ENCODE measurements at places on chromosomes 16 and 17.

GRCh38 chr16:28863929-28864793, 518 bp downstream of the SH2B1 start:
- peak; percentile 35 for DNase-seq

DNA sequence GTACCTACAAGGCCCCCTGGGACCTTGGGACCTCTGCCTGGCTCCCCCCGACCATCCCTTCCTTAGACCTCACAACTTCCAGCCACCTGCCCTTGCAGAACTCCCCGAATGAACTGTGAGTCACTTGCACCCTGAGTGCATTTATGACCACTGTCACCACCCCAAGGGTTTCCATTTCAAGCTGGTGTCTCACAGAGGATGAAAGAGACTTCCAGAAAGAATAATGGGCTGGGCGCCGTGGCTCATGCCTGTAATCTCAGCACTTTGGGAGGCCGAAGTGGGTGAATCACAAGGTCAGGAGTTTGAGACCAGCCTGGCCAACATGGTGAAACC, 124.5 kb upstream of the CIBAR2 start:
- no peak for DNase-seq

- peak; percentile 87 for DNase-seq
These were observed 15.8 kb downstream of the TMC6 start for GRCh38 chr17:78112518-78113471.

- DNase-seq, result no peak
These were observed 194.3 kb downstream of the CCDC182 start for GRCh38 chr17:57550668-57551315.

GRCh38 chr16:56354746-56355145, 70.6 kb downstream of the AMFR start:
- DNase-seq, result no peak

DNA sequence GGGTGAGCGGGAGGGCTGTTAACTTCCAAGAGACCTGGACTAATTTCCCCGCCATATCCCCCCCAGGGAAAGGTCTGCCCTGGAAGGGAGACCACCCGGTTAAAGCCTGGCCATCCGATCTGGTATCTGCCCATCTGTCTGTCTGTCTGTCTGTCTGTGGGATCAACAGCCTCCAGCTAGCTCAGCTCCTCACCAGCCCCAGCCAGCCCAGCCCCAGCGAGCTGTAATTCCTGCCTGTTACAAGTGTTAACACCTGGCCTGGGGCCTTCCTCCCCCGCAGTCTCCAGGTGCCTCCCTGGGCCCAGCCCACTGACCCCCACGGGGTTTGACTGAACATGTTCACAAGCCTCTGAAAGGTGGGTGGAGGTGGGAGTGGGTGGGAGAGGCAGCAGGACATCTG, 4.0 kb downstream of the WNT3 start:
- DNase-seq, result no peak

GRCh38 chr16:22206842-22207714, 1.0 kb downstream of the EEF2K start:
- DNase-seq, result peak; percentile 86

- no peak for DNase-seq
These were observed 443 bp downstream of the TEDC2 start for GRCh38 chr16:2460391-2460713.

GRCh38 chr16:75193730-75194444, 13.1 kb downstream of the CTRB2 start:
- DNase-seq, result no peak

DNA sequence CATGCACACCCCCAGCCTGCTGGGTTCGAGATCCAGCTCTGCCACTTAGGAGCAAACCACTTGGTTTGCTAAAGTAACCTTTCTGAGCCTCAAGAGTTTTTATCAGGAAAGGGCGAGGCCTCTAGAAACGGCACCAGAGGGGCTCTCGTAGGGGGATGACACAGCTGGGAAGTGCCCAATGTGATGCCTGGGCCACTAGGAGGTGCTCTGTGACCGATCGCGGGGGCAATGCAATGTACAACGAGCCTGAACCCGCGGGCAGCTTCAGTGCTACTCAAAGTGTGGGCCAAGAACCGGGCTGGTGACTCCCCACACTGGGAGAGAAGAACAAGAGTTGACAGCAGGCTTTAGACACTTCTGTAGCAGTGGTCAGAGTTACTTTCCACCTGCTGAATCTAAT, 9.4 kb downstream of the C16orf89 start:
- DNase-seq, result peak; percentile 77

- no peak for DNase-seq
These were observed 5.5 kb downstream of the MRPL28 start for GRCh38 chr16:364595-365491.

DNA sequence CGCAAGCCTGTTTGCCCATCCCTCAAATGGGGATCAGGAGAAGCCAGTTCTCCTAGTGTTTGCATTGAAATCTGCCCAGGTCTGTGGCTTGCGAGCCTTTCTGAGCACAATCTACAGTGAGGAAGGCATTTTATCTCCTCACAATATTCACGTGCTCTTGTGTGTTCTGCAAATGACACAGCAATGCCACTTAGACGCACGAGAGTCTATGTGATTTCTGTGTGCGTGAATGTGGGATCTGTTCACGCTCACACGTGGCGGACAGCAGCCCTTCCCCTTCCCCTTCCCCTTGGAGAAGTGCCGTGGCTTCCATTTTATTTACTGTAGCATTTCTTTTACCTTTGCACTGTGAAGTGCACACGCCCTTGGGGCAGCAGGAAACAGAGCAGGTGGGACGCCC, 17.7 kb upstream of the CBFA2T3 start:
- no peak for DNase-seq

DNA sequence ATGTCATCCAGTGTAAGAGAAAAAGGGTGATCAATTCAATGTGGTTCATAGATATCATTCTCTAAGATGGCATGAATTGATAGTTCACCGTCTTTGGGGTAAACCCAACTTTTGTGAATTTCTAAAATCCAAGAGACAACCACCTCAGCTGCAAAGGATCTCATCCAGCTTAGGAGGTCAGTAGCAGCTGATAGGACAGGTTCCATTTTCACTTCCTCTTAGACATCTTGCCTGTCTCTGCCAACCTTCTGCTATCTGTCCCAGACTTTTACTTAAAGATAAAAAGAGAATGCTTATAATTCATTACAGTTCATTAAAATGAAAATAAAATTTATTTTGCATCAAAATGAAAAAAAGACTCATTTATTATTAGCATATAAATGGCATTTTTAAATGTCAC, 468.2 kb downstream of the XYLT1 start:
- no peak for DNase-seq

GRCh38 chr17:7218758-7219157, 878 bp downstream of the DLG4 start:
- no peak for DNase-seq

DNA sequence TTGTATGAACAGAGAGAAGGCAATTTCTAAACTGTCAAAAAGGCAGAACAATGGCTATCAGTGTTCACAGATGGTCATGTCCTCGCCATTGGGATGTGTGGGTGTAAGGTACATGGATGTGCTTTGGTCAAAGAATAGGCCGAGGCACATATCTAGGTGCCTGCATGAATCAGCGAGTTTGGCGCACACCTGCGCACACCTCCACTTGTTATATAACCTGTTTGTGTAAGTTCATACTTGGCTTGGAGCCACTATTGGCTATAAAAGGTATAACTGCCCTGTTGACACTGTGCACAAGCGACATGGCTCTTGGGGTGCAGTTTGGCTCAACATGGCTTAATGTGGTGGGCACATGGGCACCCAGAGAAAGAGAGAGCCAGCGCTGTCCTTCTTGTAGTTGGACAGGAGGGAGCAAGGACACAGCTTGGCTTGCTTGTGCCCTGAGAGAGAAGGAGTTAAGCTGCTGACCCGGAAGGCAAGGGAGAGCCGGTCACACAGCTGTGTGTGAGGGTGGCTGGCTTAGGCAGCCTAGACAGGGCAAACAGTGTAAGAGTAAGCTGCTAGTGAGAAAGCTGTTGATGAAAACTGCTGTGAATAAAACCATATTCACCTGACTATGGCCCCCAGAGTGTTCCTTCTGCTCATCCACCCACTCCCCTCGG, 499.1 kb downstream of the KCNJ2 start:
- DNase-seq, result no peak

DNA sequence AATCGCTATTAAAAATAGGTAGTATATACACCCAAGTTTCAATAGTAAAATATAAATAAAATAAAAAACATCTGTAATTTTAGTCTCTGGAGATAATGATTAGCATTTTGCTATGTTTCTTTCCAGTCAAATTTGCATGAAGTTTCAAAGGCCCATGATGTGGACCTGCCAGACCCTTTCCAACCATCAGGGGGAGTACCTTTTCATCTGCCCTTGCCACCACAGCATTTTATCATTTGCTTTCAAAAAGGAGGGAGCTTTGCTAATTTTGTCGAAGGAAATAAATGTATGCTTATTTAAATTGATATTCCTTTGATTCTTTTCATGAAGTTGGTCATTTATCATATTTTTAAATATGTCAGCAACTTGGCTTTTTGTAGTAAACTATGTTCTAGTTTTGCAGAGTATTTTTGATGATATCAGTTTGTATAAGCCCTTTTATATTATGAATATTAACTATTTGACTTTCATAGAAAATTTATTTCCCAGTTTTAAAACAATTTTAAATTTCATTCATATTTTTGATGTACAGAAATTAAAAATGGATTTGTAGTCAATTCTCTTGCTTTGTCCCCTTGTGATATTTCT, 115.2 kb upstream of the NETO2 start:
- peak; percentile 61 for DNase-seq

DNA sequence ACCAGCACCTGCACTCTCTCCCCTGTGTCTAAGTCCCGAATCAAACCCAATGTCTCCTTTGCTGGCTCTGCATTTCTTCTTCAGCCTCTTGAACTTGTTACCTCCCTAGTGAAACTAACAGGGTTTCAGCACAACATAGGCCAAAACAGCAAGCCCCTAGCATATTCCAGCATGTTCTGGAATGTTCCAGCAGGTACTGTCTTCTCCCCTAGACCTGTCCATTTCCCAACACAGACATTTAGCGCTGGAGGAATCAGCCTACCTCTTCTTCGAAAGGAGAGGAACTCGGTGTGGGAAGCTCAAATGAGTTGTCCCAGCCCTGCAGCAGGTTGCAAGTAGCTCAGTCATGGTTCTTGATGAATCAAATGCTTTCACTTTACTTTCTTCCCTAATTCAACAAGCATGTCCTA, 47.1 kb downstream of the LITAF start:
- DNase-seq, result no peak

- peak; percentile 85 for DNase-seq
These were observed 5.6 kb downstream of the ZNF598 start for GRCh38 chr16:2003827-2004641.

DNA sequence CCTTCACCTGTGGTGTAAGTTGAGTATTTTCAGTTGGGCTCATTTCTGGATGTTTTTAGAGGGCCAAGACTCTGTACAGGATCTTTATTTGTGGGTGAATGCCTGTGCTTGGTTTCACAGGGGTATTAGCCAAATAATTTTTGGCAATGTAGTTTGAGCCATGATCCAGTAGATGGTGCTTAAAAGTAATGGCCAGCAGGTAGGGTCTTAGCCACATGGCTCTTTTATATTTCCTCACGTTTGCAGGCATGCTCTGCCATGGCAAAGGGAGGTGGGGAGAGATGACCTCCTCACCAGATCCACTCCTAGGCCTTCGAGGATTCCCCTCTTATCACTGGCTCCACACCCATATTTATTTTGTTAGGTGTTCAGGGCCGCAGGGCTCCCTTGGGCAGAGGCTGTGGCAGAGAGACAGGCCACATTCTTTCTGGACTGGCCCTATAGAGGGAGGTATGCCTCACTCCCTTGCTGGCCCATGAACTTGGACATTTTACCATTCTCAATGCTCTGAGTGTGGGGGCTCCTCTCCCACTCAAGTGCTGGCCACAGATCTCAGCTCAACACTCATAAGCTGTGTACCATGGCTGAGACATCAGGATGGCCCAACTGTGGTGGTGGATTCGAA, 417.1 kb downstream of the XYLT1 start:
- DNase-seq, result no peak

DNA sequence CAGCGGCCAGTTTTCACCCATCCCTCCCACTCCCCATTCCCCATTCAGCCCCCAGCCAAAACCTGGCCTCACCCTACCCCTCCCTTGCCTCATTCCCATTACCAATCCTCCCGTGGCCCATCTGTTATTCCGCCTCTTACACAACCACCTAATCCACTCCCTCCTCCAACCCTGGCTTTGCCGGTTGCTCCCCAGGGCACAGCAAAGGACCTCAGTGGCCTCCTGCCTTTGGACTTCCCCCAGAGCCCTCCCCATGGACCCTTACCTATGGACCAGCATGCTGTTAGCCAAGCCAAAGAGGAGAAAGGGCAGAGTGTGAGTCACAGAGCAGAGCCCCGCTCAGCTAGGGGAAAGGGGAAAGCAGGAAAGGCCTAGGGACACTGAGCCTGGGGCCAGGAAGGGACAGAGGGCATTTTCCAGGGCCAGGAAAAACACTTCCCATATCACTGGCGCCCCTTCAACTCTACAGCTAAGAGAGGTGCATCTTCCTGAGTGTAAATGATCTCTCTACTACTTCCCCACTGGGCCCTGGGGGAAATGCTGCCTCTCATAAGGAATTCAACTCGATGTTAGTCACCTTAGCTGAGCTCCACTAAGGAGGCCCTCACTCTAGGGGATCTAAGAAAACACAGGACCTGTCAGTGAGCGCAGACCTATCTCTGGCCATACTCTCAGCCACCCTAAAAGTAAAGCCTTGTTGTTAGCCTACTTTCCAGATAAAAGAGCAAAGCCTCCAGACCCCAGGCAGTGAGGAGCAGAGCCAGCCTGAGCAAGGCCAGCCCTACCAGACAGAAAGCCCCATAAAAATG, 10.6 kb downstream of the PEMT start:
- peak; percentile 19 for DNase-seq

DNA sequence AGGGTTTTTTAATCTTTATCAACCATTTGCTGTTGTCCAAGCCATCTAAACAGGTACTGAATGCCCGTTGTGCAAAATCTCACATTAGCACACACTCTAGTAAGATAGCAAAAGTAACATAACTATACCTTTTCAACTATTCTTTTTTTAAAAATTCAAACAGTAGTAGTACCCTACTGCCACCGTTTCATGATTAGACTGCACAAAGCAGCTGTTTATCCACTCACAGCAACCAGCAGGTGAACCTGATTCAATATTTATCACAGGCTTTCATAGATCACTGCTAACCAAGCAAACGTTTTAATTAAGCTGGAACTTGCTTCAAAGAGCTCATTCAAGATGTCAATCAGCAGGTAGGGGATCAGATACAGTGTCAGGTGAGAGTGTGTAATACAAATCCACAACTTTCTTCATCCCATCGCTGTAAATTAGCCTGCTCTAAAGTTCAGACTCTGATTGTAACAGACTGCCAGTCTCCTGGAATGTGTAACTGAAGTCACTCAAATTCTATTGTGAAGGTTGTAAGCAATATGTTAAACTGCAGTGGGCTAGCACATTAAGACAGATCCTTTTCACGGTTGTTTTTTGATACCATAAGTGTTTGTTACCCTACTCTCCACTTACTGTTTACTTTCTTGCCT, 47.3 kb downstream of the BRIP1 start:
- DNase-seq, result no peak

GRCh38 chr16:80974649-80975376, 31.9 kb downstream of the CMC2 start:
- no peak for DNase-seq

GRCh38 chr16:74679983-74680382, 13.3 kb upstream of the RFWD3 start:
- no peak for DNase-seq

All from NB4 (cell line).